Heart right ventricle (tissue), 16 donors: ENCODE measurements at places on chromosomes 7 and 10. TPM values are rescaled to one million over a fixed set of nuclear protein-coding genes. Genes with fewer than 3 reads are reported as not detected.
A peak's percentile ranks its signal among the peaks of the same experiment; 100 is the strongest.

- peak; percentile 67 for DNase-seq
These were observed 179.0 kb upstream of the KLF14 start for GRCh38 chr7:130912862-130913638.

DNA sequence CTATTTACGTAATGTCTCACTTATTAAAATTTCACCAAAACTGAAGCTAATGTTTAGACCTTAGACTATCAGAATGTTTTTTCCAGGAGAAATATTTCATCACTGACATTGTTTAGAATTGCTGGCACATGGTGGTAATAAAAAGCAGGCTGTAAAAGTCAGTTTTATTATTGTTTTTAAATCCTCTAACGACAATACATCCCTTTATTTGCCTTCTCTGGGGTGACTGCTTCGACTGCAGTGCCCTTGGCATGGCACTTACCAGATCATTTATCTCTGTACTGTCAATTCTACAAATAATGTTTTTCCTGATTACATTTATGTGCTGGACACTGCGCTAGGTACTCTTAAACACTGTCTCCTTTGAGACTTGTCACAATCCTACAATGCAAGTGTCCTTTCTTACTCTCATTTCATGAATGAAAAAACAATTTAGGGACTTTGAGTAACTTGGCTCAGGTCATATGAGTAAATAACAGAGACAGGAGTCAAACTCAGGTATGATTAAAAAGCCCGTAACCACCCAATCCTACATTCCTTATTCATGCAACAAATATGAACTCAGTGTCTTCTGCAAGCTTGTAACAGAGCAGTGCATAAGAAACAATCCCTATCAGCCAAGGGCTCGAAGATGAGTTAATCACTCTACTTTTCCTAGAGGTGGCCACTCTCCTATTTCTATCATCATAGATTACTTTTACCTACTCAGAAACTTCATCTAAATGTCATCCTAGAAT is 5.6 kb upstream of the ING3 start:
- DNase-seq = no peak

The AHR gene
- 38.8 TPM for total RNA-seq

The ACTL6B gene
- total RNA-seq = not detected

The BET1 gene
- 10.1 TPM for total RNA-seq

GRCh38 chr10:80187465-80188409 is 17.6 kb downstream of the ANXA11 start:
- DNase-seq = no peak

GRCh38 chr7:29871787-29872398 is 65.6 kb downstream of the WIPF3 start:
- no peak for DNase-seq

The CXCL12 gene
- 167 TPM for total RNA-seq

- no peak for DNase-seq
These were observed 21.8 kb upstream of the ZMIZ1 start for GRCh38 chr10:79046741-79047583.

The SLIT1 gene
- total RNA-seq = 0.15 TPM

DNA sequence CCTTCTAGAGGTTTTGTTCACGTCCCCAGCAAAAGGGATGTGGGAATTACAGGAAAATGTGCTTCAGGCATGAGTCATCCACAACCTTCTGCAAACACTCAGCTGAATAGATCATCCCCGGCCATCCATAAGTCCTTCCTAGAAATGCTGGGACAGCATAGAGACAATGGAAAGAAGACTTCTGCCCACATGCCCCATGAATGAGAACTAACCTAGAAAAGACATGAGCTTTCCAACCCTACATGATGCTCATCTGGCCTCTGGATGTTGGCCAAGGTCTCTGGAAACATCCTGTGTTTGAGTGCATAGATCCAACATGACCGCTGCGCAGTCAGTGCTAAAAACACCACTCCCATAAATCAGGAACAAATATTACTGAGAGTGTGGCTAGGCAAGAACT is 277.5 kb downstream of the PLXNA4 start:
- no peak for DNase-seq

GRCh38 chr7:154789404-154789803 is 213.5 kb downstream of the PAXIP1 start:
- DNase-seq = no peak

DNA sequence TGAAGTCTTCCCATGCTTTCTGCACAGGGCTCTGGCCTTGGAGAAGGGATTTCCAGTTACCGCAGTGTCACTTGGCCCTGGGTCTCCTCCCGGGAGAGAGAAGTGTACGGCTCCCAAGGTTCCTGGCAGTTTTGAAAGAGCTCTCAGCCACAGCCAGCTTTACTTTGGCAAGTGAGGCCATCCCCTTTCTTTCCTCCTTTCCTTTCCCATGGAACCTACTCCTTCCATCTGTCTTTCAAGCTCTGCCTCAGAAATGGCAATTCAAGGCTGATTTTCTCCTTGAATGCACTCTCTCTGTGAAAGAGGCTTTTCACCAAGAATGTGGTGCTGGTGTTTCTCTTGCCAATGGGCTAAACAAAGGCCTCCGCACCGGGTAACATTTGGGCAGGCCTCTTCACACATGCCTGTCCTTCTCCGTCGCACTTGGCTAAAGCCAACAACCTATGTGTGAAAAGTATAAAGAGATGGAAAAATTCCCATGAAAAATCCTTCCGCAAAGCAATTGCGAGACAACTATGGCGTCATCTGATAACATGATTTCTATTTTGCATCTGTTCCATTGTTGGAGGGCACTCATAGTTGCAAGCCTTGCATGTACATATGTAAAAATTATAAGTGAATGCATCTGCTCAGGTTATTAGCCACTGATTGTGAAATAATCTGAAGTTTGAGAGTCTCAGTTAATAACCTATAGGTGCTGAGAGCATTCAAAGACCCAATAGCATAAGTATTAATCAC is 125.4 kb downstream of the PFKFB3 start:
- DNase-seq = no peak

The STK17A gene
- 37.4 TPM for total RNA-seq

DNA sequence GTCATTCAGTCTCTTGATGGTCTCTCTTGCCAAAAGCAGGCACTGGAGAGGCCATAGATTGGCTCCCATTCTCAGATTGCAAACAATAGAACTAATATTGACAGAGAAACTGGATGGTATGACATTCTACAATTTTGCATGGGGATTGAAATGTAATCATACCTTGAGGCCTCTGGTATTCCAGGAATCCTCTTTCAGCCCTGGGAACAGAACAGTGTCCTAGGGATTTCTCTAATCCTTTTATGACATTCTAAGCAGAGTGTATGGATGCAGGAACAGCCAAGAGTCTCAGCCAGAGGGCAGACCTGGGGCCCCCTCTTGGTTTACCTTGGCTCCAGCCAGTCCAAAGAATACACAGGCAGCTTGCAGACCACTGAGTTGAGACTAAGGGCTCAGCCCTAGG is 206.4 kb downstream of the KCNMA1 start:
- no peak for DNase-seq

DNA sequence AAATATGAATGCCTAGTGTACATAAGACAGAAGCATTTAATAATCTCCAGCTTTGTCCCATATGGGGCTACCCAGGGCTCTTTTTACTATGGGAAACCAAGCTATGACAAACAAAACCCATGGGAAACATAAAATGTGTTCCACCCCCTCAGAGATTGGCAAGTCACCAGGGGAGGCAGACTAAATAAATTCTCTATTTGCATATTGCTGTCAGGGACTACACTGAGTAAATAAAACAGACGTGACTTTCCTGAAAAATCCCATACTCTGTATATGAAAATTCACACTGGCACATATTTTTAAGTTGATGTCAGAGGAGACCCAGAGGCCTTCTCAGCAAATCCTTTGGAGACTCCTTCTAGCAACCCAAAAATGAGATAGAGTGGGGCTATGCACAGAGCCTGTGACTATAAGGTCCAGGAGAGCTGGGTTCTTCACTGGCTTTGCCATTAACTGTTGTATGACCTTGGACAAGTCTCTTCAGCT is 44.0 kb upstream of the HPSE2 start:
- no peak for DNase-seq

The C10orf143 gene
- total RNA-seq = 1.4 TPM

DNA sequence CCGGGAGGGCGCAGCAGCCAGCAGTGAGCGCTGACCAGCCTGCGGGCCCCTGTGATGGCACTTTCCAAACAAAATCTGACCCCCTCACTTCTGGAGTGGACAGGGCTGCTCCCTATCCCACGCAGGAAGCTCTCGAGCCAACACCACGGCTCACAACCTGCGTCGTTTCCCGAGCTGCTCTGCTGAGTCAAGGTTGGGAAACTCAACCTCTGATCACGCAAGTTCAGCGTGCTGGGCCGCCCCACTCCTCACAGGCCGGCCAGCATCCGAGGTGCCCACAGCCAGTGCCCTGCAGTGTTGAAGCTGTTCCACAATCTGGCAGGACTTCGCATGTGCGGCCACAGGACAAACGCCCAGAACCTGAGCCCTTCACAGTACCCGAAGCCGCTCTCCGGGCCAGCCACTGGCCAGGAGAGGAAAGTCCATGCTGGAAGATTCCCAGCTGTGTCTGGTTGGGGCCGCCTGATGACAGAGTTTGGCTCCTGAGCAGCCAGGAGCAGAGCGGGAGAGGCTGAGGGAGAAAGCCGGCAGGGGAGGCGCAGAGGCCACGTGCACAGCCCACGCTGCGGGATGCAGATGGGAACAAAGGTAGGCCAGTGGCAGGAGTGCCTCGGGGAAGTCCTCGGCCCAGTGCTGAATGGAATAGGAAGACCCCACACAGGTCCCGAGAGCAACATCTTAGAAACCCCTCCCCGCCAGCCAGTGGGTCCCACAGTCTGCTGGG is 263.3 kb upstream of the TCERG1L start:
- DNase-seq = no peak

DNA sequence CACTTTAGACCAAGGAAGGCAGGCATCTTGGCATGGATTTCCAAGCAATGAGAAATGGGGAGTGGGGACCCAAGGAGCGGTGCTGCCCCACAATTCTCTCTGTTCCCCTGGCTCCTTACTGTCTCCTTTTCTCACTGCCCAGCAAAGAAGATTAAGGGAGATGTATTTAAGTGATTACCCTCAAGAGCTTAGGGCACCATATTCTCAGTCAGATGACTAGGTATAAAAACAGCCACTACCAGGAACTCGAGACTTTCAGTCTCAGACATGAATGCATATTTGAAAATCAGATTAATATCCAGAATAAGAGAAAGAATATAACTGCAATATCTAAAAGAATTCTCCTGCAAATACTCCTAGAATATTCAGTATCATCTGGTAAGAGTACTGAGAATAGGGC is at the start of gene ABLIM1:
TSS of gene ABLIM1 (minus strand) at position 101 of the 400 bp plus-strand sequence. CDS start at position 26, 75 bp downstream.
- no peak for DNase-seq

The NPFFR1 gene
- total RNA-seq = not detected

GRCh38 chr7:90660819-90661218 is 64.7 kb downstream of the CDK14 start:
- DNase-seq = no peak

- DNase-seq = no peak
These were observed 296.4 kb upstream of the MKLN1 start for GRCh38 chr7:131031099-131031868.

DNA sequence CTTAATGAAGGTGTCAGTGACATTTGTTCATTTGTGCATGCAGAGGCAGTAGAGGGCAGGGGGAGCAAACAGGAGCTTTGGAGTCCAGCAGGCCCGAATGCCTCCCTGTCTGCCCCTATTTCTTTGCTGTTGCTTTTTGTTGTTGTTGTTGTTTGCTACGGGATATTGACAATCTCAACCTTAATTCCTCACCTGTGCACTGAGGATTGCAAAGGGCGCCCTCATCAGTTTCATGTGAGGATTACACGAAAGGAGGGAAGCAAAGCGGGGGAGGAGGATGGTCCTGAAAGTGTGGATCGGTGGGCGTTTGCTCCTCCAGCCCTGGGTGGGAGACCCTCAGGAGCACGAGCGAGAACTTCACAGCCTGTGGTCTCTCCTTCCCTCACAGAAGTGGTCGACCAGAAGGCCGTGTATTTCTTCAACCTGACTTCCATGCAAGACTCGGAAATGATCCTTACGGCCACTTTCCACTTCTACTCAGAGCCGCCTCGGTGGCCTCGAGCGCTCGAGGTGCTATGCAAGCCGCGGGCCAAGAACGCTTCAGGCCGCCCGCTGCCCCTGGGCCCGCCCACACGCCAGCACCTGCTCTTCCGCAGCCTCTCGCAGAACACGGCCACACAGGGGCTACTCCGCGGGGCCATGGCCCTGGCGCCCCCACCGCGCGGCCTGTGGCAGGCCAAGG is 9.6 kb downstream of the GDF10 start:
- DNase-seq = no peak

GRCh38 chr7:136588216-136588615 is 280.2 kb upstream of the CHRM2 start:
- no peak for DNase-seq

GRCh38 chr7:44307301-44307900 is 18.0 kb downstream of the CAMK2B start:
- no peak for DNase-seq

The ADRB1 gene
- 98.7 TPM for total RNA-seq

DNA sequence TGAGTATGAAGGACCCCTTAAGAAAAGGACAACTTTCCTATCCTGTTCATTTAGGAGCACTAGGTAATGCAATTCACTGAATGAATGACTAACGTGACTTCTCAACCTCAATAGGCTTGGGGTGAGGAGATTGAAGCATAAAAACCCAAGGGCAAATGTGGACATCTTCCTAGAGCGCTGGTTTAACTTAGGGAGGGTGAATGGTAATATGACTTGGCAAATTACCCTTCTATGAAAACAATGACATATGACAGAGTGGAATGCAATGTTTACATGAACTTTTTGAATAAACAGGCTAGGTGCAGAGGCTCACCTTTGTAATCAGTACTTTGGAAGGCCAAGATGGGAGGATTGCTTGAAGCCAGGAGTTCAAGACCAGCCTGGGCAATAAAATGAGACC is 83.9 kb upstream of the ANK3 start:
- DNase-seq = no peak

The AKR1B1 gene
- total RNA-seq = 149 TPM

DNA sequence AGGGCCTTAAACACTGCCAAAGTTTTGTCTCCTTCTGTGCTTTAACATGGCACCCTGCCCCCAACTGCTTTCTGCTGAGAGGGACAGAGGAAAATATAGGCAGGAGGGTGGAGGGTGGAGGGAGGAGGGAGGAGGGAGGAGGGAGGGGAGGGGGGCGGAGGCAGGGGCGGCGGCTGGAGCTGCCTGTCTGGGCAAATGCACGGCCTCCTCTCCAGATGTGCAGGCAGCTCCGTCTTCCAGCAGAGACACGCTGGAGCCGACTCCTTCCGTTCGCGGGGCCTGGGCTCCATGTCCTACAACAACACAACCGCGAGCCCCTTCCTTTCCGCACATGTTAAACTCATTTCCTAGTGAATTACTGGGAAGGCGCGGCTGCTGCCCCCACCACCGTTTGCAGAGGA is 14.2 kb downstream of the EBF3 start:
- DNase-seq = peak; percentile 82

The ATP5MK gene
- 1,198 TPM for total RNA-seq
